ENCODE measurements at places on chromosomes 12 and 14.

DNA sequence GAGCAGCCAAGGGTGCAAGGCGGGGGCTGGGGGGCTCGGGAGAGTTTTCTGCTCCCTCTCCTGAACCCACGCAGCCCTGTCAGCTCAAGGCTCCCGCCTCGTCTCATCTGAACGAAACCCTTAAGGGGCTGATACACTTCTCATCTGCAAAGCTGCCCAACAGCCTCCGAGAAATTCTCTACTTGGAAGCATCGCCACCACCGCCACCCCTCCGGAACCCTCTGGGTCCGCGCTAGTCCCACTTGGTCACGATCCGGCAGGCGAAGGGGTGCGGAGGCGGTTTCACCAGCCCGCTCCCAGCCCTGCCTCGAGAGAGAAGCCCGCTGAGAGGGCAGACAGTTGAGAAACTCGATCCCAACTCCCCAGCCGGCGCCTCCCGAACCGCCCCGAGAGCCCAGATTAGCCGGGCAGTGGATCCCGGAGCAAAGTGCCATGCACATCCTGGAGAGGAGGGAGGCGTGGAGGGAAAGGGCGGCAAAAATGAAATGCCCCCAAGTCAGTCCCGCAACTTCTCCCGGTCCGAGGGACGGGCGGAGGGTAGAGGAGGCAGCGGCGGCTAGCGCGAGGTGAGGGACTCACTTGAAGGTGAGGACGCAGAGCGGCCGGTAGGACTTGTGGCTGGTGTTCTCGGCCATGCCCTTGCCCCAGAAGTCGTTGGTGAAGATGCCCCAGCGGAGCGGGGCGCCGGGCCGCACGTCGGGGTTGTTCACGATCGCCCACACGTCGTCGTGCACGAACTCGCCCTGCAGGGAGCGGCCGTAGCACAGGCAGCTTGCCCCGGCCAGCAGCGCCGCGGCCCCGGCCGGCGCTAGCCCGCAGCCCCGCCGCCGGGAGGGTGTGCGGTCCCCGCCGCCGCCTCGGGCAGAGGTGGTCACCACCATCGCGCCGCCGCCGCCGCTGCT lies 620 bp downstream of the TMTC1 start:
- DNase-seq, result no peak

DNA sequence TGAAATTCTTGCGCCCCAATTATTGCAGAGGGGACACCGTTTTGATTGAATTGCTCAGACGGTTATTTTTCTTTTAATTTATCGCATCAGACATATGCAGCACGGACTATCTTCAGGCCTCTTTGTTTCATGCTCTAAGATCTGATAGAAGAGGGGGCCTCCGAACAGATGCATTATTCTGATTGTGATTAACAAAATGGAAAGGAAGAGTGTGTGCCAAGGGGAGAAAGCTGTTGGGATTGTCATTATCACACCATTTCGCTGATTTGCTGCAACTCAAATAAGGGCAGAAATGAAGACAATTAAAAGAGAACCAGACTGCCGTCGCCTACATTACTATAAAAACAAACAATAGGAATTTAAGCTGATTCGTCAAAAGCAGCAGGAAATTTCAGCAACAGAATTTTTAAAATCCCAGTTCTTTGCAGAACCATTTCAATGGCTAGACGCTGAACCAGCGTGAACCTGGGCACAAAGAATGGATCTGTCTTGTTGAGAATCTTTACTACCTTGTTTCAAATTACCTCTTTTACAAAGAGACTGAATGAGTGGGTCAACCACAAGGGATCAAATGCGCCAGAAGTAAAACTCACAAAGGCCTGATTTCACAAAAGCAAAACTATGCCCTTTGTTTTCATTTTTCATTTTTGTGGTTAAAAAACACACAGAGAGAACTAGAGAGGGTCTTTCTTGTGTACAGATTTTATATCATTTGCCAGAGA lies 30.6 kb downstream of the TMEM132D start:
- no peak for DNase-seq

GRCh38 chr12:12724421-12725085 lies 7.4 kb downstream of the CDKN1B start:
- DNase-seq, result no peak

DNA sequence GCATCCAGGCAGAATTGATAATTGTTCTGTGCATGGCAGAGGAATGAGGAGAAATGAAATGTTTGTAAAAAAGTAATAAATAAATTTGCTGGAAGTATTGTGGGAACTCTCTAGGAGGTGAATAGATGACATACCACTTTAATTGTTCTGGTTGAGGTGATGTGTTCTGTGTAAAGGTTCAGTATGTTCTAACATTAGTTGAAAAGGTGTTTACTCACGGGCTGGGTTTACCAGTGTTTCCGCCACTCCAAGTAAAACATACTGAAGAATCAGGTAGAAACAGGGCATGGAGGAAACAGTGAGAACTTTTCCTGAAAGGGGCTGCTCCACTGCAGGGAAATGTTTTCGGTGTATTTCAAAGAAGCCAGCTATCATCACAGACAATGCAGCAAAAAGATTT lies 53.3 kb downstream of the SLC15A5 start:
- no peak for DNase-seq

DNA sequence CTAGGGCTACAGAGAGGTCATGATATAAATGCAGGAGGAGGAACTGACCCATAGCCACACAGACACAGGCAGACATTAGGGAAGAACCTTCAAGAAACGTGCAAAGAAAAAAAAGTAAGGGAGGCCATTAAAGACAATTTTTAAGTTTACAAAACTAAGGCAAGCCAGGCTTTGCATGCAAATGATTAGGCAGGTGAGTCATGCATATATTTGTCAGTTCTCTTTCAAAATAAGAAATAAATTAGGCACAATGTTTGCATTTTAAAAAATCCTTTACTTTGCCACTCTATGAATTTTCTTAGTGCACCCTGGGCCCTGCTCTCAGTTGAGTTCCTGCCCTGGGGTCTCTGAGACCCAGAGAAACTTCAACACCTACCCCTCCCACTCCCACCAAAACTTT lies 75.0 kb downstream of the PRMT8 start:
- no peak for DNase-seq

GRCh38 chr12:24537083-24537860 lies 411.6 kb downstream of the BCAT1 start:
- DNase-seq, result no peak
